ENCODE measurements at places on chromosomes 3 and 15.

DNA sequence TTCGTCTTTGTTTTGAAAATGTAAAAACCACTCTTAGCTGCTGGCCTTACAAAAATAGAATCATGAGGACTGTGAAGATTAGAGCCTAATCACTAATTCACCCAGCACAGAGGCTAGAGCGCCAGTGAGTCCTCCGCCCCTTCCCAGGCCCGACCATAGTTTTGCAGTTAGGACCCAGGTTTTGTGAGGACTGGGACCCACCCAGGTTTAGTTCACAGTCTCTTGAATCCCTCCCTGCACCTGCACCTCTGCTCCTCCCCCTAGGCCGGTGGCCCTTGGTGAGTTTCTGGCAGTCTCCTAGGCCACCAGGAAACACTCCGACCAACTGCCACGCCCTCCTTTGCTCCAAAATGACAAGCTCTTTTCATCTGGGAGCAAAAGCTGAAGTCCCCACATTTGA is 136.0 kb upstream of the CCDC54 start:
- DNase-seq: no peak

DNA sequence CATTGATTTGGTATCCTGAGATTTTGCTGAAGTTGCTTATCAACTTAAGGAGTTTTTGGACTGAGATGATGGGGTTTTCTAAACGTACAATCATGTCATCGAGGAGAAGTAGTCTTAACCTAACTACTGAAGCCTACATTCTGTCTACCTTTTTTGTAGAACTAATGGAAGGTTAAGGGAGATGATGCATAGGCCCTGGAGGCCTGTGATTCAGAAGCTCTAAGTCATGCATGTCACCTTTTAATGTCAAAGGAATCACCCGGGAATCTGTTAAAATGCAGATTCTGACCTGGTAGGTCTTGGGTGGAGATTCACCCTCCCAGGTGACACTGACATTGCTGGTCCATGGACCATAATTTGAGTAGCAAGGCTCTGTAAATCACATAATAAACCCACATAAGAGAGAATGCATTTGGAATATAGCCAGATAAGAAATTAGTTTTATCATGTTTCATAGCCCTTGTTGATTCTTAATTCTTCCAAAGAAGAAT is 64.9 kb downstream of the GHSR start:
- no peak for DNase-seq

DNA sequence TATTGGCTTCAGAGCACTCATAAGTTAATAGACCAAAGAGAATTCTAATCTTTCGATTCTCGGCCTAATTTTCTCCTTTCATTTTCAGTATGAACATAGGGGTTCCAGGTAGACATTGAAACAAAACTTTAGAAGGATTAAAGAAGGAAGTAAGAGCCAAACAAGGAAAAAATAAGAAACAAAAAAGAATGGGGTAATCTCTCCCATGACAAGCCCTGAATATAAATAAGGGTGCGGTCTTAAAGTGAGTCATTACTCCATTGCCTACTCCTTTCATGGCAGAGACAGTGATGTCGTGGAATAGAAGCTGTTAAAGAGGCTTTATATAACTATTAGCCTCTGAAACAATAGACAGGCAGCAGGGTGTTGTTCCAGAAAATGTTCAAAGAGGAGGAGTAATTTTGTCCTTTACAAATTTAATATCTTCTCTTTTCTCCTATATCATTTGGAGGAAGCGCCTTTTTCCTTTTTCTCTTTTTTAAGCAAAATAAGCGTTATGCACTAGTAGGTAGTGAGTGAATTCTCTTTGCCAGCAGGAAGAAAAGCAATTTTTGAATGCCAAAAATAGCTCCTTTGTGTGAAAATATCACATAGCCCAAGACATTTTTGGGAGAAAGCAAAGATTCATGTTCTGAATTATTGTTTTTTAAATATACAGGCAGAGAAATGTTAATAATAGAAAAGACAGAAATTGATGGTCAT is 607.9 kb upstream of the KCNMB2 start:
- no peak for DNase-seq

GRCh38 chr3:31832551-31832950 is 148.5 kb downstream of the OSBPL10 start:
- DNase-seq: no peak

GRCh38 chr3:15525790-15526189 is 4.3 kb upstream of the COLQ start:
- no peak for DNase-seq

DNA sequence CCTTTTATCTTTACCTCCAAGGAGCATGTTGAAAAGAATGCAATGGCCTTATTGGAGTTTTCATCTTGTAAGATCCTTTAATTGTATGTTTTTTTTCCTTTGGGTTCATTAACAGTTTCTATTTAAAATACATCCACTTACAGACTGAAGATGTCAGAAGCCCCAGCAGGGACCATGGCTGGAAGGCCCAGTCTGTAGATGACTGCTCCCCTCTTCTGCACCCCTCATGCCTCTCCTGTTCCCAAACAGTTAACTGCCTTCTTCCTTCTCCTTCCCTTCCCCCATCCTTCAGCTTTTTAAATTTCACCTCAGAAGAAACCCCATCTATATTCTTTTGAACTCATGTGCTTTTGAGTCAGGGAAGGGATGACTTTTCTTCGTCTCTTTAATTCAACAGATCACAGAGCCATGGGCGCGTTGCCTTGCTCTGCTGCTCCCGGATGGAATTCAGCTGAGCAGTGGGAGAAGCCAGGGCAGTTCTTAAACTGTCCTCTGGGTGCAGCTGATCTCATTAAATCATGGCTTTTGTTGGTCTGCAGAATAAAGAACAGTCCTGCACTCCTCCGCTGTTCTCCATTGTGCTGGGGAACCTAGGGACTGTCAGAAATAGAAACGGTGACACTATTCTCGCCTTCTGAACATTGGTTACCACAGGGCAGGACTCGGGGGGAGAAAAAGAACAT is 71.5 kb upstream of the EIF1B start:
- DNase-seq: no peak

DNA sequence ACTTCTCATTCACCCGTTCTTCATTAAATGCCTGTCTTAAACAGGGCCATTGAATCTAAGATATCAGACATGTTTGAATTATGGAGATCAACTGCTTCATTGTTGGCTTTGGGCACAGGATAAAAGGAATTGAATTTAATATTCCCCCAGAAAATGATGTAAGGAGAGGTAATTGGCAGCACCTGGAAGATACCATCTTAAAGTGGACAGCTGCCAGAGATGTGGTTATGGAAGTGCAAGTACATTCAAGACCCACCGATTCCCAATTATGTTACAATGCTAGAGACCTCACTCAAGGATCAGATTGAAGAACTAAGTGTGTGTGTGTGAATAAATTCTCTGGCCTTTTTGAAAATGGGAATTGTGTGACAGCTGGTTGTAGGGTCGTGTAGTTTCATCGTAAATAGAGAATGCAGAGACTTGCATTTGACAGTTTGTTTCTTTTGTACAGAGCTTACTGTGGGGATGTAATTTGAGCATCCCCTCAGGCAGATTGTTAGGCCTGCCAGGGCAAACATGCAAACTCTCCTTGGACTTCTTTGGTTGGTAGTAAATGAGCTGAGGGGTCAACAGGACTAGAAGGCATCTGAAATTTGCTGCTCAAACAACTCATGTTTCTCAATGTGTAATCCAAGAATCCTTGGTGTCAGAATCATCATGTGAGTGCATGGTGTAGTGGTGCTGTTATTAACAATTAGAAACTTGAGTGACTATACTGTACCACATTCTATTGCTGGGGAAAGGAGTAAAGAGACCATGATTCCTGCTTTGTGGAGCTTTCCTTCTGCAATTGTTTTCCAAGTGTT is 359.2 kb upstream of the THRB start:
- no peak for DNase-seq

DNA sequence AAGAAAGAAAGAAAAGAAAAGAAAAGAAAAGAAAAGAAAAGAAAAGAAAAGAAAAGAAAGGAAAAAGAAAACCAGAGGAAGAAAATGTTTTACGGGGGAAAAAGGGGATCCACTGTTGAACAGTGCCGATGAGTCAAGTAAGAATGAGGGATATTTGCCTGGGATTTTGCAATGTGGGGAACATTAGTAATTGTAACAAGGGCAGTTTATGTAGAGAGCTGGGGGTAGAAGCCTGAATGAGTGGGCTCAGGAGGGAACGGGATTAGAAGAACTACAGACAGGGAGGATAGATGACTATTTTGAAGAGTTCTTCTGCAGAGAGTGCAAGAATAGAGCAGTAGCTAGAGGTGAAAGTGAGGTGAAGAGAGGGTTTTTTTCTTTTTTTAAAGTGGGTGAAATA is 28.7 kb downstream of the GATM start:
- no peak for DNase-seq

DNA sequence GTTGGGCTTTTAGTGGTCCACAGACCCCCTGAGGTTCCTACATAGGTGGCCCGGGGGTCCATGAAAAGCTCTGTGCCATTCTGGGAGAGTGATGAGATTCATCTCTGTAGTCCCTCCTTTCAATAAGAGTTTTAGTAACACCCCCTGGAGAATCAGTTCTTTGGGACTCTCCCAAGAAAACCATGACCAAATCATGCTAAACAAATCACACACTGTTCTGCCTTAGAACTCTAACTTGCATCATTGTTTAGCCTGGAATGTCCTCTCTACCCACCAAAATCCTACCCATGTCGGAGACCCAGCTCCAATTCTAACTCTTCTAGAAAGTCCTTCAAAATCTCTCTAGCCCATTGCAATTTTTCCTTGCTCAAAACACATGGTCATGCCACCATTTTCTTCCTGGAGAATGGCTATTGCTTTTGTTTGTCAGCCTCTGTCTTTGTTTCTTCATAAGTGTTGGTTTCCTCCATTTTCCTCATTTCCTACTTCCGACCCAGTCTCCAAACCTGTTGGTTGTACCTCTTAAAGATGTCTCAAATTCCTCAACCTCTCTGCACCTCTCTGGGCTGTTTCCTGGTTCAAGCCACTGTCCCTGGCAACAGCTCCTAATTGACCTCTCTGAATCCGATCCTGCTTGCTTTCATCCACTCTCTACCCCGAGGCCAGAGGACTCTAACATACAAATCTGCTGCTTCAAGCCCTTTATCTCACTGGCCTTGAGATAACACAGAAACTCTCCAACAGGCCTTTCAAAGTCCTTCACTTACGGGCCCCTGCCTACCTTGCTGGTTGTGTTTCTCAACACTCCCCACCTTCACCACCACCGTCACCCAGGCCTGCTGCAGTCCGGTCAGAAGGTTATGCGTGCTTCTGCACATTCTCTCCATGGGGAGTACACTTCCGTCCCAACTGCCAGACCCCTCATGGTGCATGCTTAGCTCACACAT is 23.7 kb downstream of the CYP19A1 start:
- no peak for DNase-seq

- DNase-seq: no peak
Observed at GRCh38 chr15:25633862-25634261, 195.0 kb upstream of the UBE3A start.

- no peak for DNase-seq
Observed at GRCh38 chr3:13619661-13620230, 70.8 kb downstream of the FBLN2 start.

- no peak for DNase-seq
Observed at GRCh38 chr3:59726279-59726678, 676.5 kb upstream of the CFAP20DC start.

DNA sequence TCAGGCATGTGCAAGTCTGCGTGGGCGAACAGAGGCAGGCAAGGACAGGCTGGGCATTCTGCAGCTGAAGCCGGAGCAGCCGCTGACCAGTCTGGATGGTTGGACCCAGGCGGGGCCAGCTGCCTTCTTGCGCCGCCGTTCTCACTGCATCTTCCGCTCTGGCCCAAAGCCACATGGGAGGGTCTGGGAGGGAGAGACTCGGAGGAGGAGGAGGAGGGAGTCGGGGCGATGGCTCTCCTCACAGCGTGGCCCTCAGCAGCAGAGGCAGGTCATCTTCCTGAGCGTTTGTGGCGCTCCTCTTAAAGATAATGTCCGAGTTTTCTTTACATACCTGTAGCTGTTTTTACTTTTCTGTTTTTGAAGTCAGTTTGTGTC is 5.9 kb downstream of the CLK3 start:
- no peak for DNase-seq

GRCh38 chr15:42511007-42511391 is 15.6 kb downstream of the SNAP23 start:
- no peak for DNase-seq

DNA sequence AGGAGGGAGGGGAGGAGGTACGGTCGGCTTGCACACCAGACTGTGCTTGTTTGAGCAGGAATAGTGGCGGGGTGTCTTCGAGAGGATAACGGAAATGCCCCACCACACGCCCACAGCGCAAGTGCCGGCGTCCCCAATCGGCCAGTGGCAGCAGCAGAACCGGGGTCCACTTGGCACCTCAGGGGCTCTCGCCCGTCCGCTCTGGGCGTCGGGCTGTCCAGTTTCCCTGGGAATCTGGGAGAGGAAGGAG is 53.7 kb downstream of the CCDC54 start:
- DNase-seq: peak; percentile 6

GRCh38 chr3:158086776-158087175 is 19.4 kb downstream of the SHOX2 start:
- no peak for DNase-seq

DNA sequence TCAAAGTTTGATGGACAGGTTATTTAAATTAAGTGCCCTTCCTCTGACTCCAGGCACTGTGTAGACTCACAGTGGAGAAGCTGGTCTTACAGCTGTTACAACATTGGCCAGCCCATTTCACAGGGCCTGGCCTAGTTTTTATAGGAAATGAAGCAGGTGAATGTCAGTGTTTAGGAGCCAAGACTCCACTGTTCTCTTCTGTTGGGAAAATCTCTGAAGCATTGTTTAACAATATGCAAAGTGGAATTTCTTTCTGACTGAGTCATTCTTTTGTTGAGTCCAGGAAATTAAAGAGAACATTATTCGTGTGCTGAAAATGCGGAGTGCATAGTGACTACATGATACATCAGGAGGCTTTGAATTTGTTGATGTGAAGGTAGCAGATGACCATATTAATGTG is 64.7 kb downstream of the ARRDC4 start:
- DNase-seq: no peak

DNA sequence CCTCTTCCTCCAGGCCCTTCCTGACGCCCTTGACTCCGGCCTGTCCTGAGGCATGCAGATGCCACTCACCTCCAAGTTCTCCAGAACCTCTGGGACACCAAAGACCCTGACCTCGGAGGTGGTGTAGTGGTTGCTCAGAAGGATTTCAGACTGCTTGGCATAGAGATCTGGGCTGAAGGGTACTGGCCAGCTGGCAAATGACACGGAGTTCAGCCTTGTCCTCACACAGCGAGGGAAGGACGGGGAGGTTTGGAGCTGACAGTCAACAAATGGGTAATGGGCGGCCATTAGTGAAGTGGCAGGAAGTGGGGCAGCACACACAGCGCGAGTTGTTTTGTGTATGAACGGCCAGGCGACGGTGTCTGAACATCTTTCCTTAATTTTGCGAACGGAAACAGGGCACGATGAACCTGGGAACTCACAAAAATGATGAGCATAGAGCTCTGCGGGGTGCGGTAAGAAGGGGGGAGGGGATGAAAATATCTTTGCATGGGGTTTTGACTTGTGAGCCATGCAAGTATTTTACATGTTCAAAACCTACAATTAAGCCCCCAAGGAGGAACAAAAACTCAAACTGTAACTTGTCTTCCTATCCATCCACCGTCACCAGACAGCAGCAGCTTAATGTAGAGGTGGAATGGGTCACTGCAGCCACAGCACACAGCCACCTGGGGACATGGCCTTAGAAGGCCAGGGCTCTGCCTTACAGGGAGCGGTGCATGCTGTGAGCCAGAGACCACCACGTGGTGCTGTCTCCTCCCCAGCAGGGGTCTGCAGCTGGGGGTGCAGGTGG is 43.6 kb upstream of the RPL32 start:
- no peak for DNase-seq

GRCh38 chr3:49723296-49723627 is 489 bp downstream of the GMPPB start:
- DNase-seq: peak; percentile 49

- DNase-seq: no peak
Observed at GRCh38 chr3:104257486-104257885, 1109.2 kb upstream of the ALCAM start.

Measured in activated naive CD4-positive, alpha-beta T cell (primary cell).